Activated CD4-positive, alpha-beta T cell treated with anti-CD3 and anti-CD28 coated beads, Interleukin-2, amount 10 ng/mL, durations not matched to agents 7 days and 5 days (primary cell): ENCODE measurements at places on chromosomes 5 and 9. TPM values are rescaled to one million over a fixed set of nuclear protein-coding genes. Genes with fewer than 3 reads are reported as not detected.

The SLCO6A1 gene
- total RNA-seq: not detected

DNA sequence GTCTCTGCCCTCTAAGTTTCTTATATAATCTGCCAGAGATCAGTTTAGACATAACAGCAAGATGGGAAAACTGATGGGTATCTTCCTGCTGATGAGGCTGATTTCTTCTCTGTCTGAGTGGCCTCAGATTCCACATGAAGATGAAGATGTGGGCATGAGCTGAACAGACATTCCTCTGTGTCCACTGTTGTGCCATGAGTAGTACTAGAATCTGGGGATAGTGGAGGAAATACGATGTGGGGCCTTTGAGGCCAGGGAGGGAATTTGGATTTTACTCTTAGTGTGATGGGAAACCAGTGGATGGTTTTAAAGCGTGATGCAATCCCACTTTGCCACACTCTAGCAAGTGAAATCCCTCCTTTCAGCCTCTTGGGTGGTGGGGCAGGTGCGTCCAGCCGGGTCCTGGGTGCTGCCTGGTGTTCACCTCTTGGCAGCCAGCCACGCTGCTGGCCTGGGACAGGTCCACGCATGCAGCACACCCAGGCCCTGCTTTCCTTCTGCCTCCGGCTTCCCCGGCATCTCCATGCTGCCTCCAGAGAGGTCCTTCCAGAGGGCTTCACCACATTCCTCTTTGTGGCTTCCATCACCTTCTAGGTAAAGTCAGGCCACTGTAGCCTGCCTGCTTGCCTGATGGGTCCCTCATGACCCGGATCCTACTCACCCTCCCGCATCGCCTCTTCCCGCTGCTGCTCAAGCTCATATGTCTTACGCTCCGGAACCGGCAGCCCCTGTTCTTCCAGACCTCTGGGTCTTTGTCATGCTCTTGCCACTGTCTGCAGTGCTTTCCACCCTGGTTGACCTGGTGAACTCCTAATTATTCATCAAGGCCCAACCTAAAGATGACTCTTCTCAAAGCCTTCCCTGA lies 28.1 kb upstream of the SH3PXD2B start:
- no peaks in the 10 kb centered on the region for H3K4me1 ChIP-seq
- no peak overlapping the region for H3K4me3 ChIP-seq
- H3K36me3 ChIP-seq: no peaks in the 10 kb centered on the region
- H3K27me3 ChIP-seq: no peaks in the 10 kb centered on the region

The SHISAL2B gene
- not detected for total RNA-seq

GRCh38 chr9:124661271-124661670 lies 109.8 kb downstream of the NR6A1 start:
- H3K4me1 ChIP-seq: peaks cover 32% of the 10 kb centered on the region
- H3K27ac ChIP-seq: no peak overlapping the region

- peaks cover 4% of the 10 kb centered on the region for H3K4me1 ChIP-seq
- H3K4me3 ChIP-seq: no peak overlapping the region
- no peak for DNase-seq
- peaks cover 7% of the 10 kb centered on the region for H3K36me3 ChIP-seq
These were observed 36.7 kb downstream of the FBXW2 start for GRCh38 chr9:120756531-120756930.

The CD74 gene
- 462 TPM for total RNA-seq

The C5orf52 gene
- total RNA-seq: not detected

- DNase-seq: no peak
- no peak overlapping the region for H3K27ac ChIP-seq
These were observed 399.0 kb upstream of the BRINP1 start for GRCh38 chr9:119768266-119768665.

GRCh38 chr9:78821126-78821822 lies 524.3 kb downstream of the PSAT1 start:
- no peak overlapping the region for H3K4me3 ChIP-seq
- no peaks in the 10 kb centered on the region for H3K36me3 ChIP-seq
- H3K27ac ChIP-seq: no peak overlapping the region
- peaks cover 3% of the 10 kb centered on the region for H3K4me1 ChIP-seq

GRCh38 chr5:142325725-142326479 lies 1.1 kb upstream of the SPRY4 start:
- H3K4me3 ChIP-seq: peak overlapping the region; percentile 70
- no peaks in the 10 kb centered on the region for H3K36me3 ChIP-seq
- H3K27ac ChIP-seq: no peak overlapping the region
- DNase-seq: no peak
- H3K27me3 ChIP-seq: peaks cover 57% of the 10 kb centered on the region

The EQTN gene
- total RNA-seq: not detected

GRCh38 chr5:163306421-163306820 lies 131.0 kb upstream of the CCNG1 start:
- no peak overlapping the region for H3K4me3 ChIP-seq
- H3K27me3 ChIP-seq: no peaks in the 10 kb centered on the region
- no peaks in the 10 kb centered on the region for H3K36me3 ChIP-seq
- no peaks in the 10 kb centered on the region for H3K4me1 ChIP-seq

- H3K4me3 ChIP-seq: no peak overlapping the region
- H3K36me3 ChIP-seq: no peaks in the 10 kb centered on the region
- no peak for DNase-seq
- H3K27ac ChIP-seq: no peak overlapping the region
These were observed 14.7 kb downstream of the CRB2 start for GRCh38 chr9:123370526-123371227.

The AIF1L gene
- 1.4 TPM for total RNA-seq

The NMUR2 gene
- total RNA-seq: not detected

DNA sequence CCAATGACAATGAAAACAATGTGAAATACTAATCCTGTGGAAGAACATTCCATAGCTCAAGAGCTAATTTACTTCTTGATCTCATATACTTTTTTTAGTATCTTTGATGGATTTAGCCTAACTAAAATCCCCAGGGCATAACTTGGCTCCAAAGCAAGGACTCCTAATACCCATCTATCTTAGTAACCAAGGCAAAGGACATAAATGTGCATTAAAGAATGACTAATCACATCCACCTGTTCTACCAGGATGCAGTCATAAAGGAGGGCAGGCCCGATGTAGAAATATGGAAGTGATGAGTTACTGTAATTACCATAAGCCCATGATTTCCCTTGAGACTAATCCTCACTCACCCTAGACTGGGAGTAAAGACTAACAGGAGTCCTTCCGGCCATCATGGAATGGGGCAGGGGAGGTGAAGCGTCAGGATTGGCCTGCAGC lies 56.9 kb downstream of the KIF24 start:
- H3K27me3 ChIP-seq: no peaks in the 10 kb centered on the region
- H3K27ac ChIP-seq: no peak overlapping the region
- H3K36me3 ChIP-seq: peaks cover 8% of the 10 kb centered on the region
- no peak overlapping the region for H3K4me3 ChIP-seq

The TEK gene
- not detected for total RNA-seq

The FABP6 gene
- total RNA-seq: not detected

GRCh38 chr5:178672630-178673029 lies 45.8 kb upstream of the CLK4 start:
- DNase-seq: no peak
- no peaks in the 10 kb centered on the region for H3K36me3 ChIP-seq
- H3K4me1 ChIP-seq: no peaks in the 10 kb centered on the region
- no peaks in the 10 kb centered on the region for H3K27me3 ChIP-seq
- H3K4me3 ChIP-seq: no peak overlapping the region

The LHFPL2 gene
- total RNA-seq: 0.15 TPM

The MLANA gene
- total RNA-seq: not detected

The SLC36A2 gene
- not detected for total RNA-seq

The PGM5 gene
- not detected for total RNA-seq

DNA sequence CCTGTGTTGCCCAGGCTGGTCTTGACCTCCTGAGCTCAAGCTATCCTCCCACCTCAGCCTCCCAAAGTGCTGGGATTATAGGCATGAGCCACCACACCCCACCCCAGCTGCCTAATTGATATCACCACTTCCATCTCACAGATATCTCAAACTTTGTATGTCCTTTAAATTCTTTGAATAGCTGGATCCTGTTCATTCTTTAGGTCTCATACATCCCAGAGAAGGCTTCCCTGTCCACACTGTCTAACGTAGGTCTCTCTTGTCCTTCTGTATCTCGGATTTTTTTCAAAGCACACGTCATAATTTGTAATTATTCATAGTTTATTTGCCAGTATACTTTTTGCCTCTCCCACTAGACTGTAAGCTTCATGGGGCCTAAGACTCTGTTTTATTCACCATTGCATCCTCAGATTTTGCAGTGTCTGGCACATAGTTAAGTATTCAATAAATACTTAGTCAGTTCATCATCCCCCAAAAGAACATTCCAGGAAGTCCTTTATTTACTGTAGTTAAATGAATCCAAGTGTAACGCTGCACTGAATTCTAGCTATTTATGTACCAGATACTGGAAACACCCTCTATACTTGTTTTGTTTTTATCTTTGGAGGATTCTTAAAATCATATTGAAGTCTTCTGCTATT lies 10.5 kb downstream of the ARSK start:
- H3K36me3 ChIP-seq: peaks cover 14% of the 10 kb centered on the region
- no peaks in the 10 kb centered on the region for H3K4me1 ChIP-seq
- no peak overlapping the region for H3K4me3 ChIP-seq

- no peak overlapping the region for H3K4me3 ChIP-seq
- H3K27ac ChIP-seq: no peak overlapping the region
- no peak for DNase-seq
- H3K27me3 ChIP-seq: no peaks in the 10 kb centered on the region
These were observed 346.3 kb upstream of the SLC30A5 start for GRCh38 chr5:68747521-68747920.

GRCh38 chr5:179288809-179289185 lies 56.5 kb downstream of the ADAMTS2 start:
- H3K27ac ChIP-seq: no peak overlapping the region
- H3K4me3 ChIP-seq: no peak overlapping the region
- no peak for DNase-seq
- no peaks in the 10 kb centered on the region for H3K36me3 ChIP-seq
- no peaks in the 10 kb centered on the region for H3K27me3 ChIP-seq

The KCNIP1 gene
- not detected for total RNA-seq

DNA sequence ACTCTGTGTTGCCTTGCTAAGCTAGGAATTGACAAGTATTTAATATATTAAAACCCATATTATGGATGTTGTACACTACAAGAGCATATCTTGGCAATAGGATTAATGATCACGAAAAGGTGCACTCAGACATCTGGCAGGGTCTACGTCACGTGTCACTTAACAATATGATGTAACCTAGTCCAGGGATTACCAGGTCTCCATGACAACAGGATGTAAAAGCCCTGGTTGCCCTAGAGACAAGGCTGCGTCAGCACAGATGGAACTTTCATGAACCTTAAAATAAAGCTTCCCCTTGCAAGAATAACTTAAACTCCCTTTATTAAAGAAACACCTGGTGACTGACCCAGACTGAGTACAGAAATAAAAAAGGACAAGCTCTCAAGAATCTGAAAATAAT lies 717.8 kb downstream of the CDH18 start:
- DNase-seq: no peak
- no peak overlapping the region for H3K27ac ChIP-seq
- H3K27me3 ChIP-seq: no peaks in the 10 kb centered on the region
- no peak overlapping the region for H3K4me3 ChIP-seq
- H3K4me1 ChIP-seq: no peaks in the 10 kb centered on the region
- H3K36me3 ChIP-seq: no peaks in the 10 kb centered on the region

- H3K4me3 ChIP-seq: no peak overlapping the region
These were observed 57.9 kb downstream of the MACROH2A1 start for GRCh38 chr5:135341016-135341666.

The RAD17 gene
- total RNA-seq: 23.6 TPM

- no peak for DNase-seq
- no peak overlapping the region for H3K4me3 ChIP-seq
- no peak overlapping the region for H3K27ac ChIP-seq
- no peaks in the 10 kb centered on the region for H3K36me3 ChIP-seq
- H3K27me3 ChIP-seq: no peaks in the 10 kb centered on the region
These were observed 197.4 kb downstream of the CSNK1G3 start for GRCh38 chr5:123709422-123709821.

DNA sequence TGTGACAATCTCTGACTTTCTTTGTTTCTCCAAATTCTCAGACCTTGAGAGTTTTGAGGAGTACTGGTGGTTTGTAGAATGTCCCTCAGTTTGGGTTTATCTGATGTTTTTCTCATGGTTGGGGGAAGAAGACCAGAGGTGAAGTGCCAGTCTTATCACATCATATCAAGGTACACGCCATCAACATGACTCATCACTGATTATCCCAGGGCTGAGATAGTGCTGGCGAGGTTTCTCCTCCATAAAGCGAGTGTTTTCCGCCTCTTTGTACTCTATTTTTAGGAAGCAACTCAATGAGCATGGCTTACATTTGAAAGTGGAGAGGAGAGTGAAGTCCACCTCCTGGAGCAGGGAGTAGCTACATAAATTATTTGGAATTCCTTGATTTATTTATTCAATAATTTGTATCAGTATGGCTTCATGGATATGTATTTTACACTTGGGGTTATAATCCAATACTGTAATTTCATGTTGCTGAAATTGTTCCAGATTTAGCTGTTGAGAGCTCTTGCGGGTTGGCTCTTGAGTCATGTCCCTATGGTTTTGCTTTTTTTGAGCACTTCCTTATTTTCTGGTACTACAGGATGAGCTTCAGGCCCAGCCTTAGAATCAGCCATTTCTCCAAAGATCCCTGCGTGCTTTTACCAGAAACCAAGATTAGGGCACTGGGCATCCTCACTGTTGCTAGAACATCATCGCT lies 23.9 kb downstream of the DCANP1 start:
- peaks cover 38% of the 10 kb centered on the region for H3K27me3 ChIP-seq
- DNase-seq: no peak

The CRHBP gene
- 0.27 TPM for total RNA-seq

- no peaks in the 10 kb centered on the region for H3K27me3 ChIP-seq
- no peak for DNase-seq
- H3K36me3 ChIP-seq: no peaks in the 10 kb centered on the region
- H3K27ac ChIP-seq: no peak overlapping the region
These were observed 32.4 kb downstream of the PDZD2 start for GRCh38 chr5:31671339-31671741.

DNA sequence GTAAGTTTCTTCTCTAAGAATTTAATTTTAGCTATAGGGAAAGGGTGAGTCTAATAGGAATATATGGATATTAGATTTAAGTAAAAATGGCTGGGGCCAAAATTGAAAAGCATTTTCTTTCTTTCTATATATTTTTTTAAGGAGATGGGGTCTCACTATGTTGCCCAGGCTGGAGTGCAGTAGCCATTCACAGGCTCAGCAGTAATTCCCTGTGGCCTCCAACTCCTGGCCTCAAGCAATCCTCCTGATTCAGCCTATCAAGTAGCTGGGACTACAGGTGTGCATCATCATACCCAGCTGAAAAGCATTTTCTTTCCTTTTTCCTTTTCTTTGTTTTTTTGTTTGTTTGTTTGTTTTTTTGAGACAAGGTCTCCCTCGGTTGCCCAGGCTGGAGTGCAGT lies 41.1 kb downstream of the CSNK1A1 start:
- no peak overlapping the region for H3K4me3 ChIP-seq
- no peaks in the 10 kb centered on the region for H3K27me3 ChIP-seq
- peaks cover 56% of the 10 kb centered on the region for H3K36me3 ChIP-seq
- H3K27ac ChIP-seq: no peak overlapping the region

The ANKRD18B gene
- 0.97 TPM for total RNA-seq

- DNase-seq: no peak
- H3K27me3 ChIP-seq: peaks cover 43% of the 10 kb centered on the region
- H3K4me3 ChIP-seq: no peak overlapping the region
- H3K36me3 ChIP-seq: no peaks in the 10 kb centered on the region
- no peak overlapping the region for H3K27ac ChIP-seq
These were observed 5.9 kb downstream of the DNM1 start for GRCh38 chr9:128208946-128209669.

GRCh38 chr9:105069696-105070095 lies 141.7 kb upstream of the ABCA1 start:
- H3K27me3 ChIP-seq: no peaks in the 10 kb centered on the region
- no peaks in the 10 kb centered on the region for H3K36me3 ChIP-seq
- peaks cover 3% of the 10 kb centered on the region for H3K4me1 ChIP-seq
- H3K27ac ChIP-seq: no peak overlapping the region
- DNase-seq: no peak
- H3K4me3 ChIP-seq: no peak overlapping the region

The TMOD1 gene
- total RNA-seq: 0.35 TPM

The RORB gene
- not detected for total RNA-seq
